Effector memory CD8-positive, alpha-beta T cell (primary cell): ENCODE measurements at places on chromosomes 12 and 14.
A peak's percentile ranks its signal among the peaks of the same experiment; 100 is the strongest.

- H3K4me1 ChIP-seq, result no peaks in the 10 kb centered on the region
- DNase-seq, result no peak
- H3K36me3 ChIP-seq, result no peaks in the 10 kb centered on the region
- peaks cover 19% of the 10 kb centered on the region for H3K27me3 ChIP-seq
Measured at GRCh38 chr12:76680940-76681339, 83.0 kb upstream of the ZDHHC17 start.

GRCh38 chr14:76971549-76971948 lies 57.0 kb downstream of the IRF2BPL start:
- no peak overlapping the region for H3K27ac ChIP-seq
- DNase-seq, result no peak
- no peaks in the 10 kb centered on the region for H3K36me3 ChIP-seq
- no peaks in the 10 kb centered on the region for H3K4me1 ChIP-seq
- H3K27me3 ChIP-seq, result no peaks in the 10 kb centered on the region

GRCh38 chr12:106144847-106145246 lies 6.1 kb upstream of the NUAK1 start:
- no peak for DNase-seq
- peaks cover 36% of the 10 kb centered on the region for H3K27me3 ChIP-seq
- H3K4me1 ChIP-seq, result no peaks in the 10 kb centered on the region

GRCh38 chr12:94109160-94109559 lies 39.2 kb upstream of the PLXNC1 start:
- DNase-seq, result no peak
- H3K27me3 ChIP-seq, result peaks cover 27% of the 10 kb centered on the region
- peaks cover 3% of the 10 kb centered on the region for H3K36me3 ChIP-seq
- H3K4me1 ChIP-seq, result no peaks in the 10 kb centered on the region
- no peak overlapping the region for H3K4me3 ChIP-seq

- H3K27ac ChIP-seq, result no peak overlapping the region
- H3K36me3 ChIP-seq, result no peaks in the 10 kb centered on the region
- no peak for DNase-seq
- no peaks in the 10 kb centered on the region for H3K4me1 ChIP-seq
- H3K4me3 ChIP-seq, result no peak overlapping the region
Measured at GRCh38 chr14:27006570-27006969, 408.7 kb upstream of the NOVA1 start.

- H3K27me3 ChIP-seq, result no peaks in the 10 kb centered on the region
- peak overlapping the region; percentile 95 for H3K4me3 ChIP-seq
- peak overlapping the region; percentile 94 for H3K27ac ChIP-seq
- peaks cover 23% of the 10 kb centered on the region for H3K4me1 ChIP-seq
- H3K36me3 ChIP-seq, result peaks cover 8% of the 10 kb centered on the region
Measured at GRCh38 chr14:81169711-81170103, 51.1 kb downstream of the GTF2A1 start.

DNA sequence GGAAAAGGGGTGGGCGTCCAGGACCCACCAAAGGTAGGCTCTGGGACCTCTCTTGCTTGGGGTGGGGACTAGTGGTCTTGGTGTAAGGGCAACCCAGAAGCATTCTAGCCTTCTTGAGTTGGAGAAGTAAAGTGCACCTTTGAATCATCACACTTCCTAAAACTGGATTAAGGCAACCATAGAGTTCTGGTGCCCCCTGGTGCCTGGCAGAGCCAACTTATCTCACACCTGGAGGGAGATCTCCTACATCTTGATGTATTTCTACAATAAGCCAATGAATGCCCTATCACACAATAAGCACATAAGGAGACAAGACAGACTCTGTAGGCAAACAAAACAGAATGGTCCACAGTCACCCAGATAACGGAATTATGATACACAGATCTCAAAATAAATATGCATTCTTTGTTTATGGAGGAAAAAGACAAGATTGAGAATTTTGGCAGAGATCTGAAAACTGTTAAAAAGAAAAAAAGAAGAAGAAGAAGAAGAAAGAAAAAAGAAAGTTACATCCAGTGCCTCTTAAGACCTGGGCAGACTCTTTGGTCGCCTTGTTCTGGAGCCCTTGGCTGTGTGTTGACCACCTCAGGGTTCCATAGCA lies 95.9 kb upstream of the PPP2R5C start:
- DNase-seq, result no peak
- no peaks in the 10 kb centered on the region for H3K4me1 ChIP-seq
- H3K36me3 ChIP-seq, result no peaks in the 10 kb centered on the region
- no peak overlapping the region for H3K27ac ChIP-seq
- H3K4me3 ChIP-seq, result no peak overlapping the region

GRCh38 chr12:112810235-112810917 lies 18.8 kb downstream of the RPH3A start:
- H3K27ac ChIP-seq, result no peak overlapping the region
- H3K4me3 ChIP-seq, result no peak overlapping the region
- DNase-seq, result no peak
- peaks cover 38% of the 10 kb centered on the region for H3K27me3 ChIP-seq

DNA sequence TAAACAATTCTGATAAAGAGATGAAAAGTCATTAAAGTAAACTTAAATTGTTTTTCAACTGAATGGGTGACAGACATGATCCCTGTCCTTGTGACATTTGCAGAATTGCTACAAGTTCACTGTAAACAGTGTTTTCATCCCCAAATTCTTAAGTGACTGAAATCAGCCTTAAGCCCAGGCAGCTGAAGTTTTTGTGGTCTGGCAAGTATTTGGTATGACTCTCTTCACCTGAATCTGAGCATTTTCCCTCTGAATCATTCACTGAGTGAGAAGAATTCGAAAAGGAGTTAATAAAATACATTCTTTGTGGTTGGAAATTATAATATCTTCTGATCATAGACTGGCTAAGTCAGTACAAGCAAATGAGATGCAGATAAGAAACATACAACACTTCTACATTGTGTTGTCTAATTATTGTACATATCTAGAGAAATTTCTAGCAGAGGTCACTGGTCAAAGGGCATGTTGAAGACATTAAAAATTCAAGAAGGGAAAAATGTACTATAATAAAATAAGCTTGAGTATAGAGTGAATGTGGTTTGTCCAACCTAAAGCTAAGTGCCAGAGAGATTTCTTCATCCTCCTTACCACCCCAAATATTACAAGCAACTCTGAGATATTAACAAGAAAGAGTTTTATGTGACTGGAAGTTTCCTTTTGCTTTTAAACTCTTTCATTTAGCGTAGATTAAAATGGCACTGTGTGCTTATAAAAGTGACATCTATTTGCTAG lies 177.8 kb upstream of the DIO2 start:
- no peak overlapping the region for H3K27ac ChIP-seq
- H3K36me3 ChIP-seq, result no peaks in the 10 kb centered on the region
- DNase-seq, result no peak
- H3K4me3 ChIP-seq, result no peak overlapping the region
